CD8-positive, alpha-beta memory T cell (primary cell): ENCODE measurements at places on chromosomes 7 and 10. TPM values are rescaled to one million over a fixed set of nuclear protein-coding genes. Genes with fewer than 3 reads are reported as not detected.

DNA sequence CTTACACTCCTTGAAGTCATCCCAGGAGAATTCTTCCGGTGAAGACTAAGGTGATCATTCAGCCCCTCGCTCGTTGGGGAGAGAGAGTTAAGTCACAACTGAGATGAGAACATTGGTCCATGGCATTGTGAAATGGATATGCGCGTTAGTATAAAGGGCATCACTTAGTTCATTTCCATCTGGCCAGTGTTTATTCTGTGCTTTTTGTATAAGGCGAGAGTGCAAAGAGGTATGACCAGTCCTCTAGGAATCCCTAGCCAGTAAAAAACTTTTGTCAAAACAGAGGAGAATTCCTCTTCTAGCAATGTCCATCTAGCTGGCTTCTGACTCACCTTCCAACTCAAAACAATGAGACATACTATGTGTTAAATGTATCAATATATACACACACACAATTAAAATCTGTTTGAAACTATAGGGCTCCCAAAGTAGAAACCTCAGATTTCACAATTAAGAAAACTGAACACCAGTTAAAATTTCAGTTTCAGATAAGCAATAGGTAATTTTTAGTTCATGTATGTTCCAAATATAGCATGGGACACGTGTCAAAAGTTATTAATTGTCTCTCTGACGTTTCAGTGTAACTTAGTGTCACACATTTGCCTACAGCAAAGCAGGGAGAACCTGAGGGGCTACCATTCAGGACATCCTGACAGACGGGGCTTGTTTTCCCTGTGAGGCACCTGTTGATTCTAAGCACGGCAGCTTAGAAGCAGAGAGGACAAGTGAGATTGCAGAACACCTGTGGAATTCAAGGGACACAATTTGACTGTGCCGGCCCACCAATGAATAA is 158.9 kb downstream of the KLF6 start:
- no peaks in the 10 kb centered on the region for H3K27me3 ChIP-seq
- H3K4me1 ChIP-seq = peaks cover 8% of the 10 kb centered on the region
- DNase-seq = no peak

DNA sequence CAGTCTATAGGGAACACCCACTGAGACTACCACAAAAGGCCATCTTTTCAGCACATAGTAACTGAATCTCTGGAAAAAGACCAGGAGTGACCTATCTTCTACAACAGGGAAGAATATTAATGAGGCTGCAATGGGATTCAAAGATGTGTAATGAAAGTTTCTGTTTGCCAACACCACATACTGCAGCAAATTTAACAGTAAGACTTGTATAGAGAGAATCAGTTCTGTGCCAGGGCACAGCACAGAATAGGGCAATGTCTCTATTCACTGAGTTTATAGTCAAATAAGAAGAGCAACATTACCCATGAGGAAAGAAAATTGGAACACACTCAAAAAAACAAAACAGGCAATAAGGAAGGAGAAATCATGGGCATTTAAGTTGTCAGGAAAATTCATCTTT is 91.4 kb upstream of the PTN start:
- H3K4me1 ChIP-seq = no peaks in the 10 kb centered on the region
- H3K27me3 ChIP-seq = no peaks in the 10 kb centered on the region
- no peak overlapping the region for H3K27ac ChIP-seq
- no peak overlapping the region for H3K4me3 ChIP-seq
- DNase-seq = no peak

DNA sequence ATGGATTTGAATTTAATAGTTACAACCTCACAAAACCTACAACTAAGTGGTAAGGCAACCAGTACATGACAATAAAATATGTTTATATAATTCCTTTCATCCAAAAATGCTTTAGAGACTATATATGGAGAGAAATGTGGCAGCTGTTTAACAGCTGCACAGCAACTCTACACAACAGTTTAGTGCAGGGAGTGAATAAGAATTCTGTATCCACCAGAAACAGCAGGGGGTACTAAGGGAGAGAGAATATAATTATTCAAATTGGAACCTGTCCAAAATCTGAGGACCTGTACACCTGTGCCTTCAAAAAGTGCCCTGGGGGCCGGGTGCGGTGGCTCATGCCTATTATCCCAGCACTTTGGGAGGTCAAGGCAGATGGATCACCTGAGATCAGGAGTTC is 49.6 kb downstream of the POLL start:
- DNase-seq = no peak
- H3K4me3 ChIP-seq = no peak overlapping the region
- H3K27ac ChIP-seq = no peak overlapping the region
- no peaks in the 10 kb centered on the region for H3K36me3 ChIP-seq

The FAM24B gene
- total RNA-seq = 10.1 TPM

The CPVL gene
- total RNA-seq = 1.0 TPM

The C7orf33 gene
- not detected for total RNA-seq

The LRRD1 gene
- total RNA-seq = not detected
